ENCODE measurements at places on chromosomes 6 and 20.

DNA sequence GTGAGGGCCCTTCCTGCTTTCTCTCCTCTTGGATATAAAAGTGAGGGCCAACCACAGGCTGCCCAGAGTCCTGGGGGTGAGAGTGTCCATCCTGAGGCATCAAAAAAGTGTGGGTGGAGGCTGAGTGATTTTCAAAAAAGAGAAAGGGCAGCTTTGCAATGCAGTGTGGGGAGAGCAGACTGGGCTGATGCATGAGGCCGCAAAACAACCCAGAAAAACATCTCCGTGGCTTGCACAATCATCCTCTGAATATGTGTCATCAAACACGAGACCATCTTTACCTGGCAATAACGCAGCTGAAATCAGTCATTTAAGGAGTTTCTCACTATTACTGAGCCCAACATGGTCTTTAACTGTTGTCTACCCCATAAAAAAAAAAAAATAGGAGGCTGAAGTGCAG, 191.2 kb upstream of the SOX4 start:
- no peak for DNase-seq

- no peak for DNase-seq
These were observed 167.4 kb downstream of the QRSL1 start for GRCh38 chr6:106796781-106797180.

DNA sequence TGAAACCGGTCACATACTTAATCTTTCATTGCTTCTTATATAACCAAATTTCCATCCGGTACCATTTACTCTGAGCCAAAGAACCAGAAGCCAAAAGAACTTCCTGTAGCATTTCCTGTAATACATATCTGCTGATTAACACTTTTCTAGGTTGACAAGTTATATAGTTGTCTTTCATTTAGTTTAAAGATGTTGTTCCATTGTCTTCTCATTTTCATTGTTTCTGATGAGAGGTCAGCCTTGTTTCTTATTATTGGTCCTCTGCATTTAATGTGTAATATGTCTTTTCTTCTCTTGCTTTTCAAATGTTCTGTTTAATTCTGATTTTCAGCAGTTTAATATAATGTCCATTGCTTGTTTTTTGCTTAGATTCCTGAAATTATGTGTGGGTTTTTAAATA, 214.5 kb upstream of the CCN2 start:
- DNase-seq = no peak

DNA sequence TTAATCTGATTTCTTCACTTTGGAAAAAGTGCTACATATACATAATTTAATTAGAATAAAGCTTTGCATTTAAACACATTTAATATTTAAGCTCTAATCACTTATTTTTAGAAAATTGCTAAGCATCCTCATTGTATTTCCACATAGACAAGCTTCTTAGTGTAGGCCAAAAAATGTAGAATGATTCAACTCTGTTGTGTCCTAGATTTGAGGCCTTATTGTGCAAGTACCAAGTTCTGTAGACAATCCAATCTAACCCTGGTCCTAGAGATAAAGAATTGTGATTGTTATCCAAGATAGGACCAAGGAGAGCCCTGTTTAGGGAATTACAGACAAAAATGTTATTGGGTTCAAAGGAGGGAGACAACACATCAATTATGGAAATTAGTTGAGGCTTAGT, 27.6 kb downstream of the MRAP2 start:
- no peak for DNase-seq

DNA sequence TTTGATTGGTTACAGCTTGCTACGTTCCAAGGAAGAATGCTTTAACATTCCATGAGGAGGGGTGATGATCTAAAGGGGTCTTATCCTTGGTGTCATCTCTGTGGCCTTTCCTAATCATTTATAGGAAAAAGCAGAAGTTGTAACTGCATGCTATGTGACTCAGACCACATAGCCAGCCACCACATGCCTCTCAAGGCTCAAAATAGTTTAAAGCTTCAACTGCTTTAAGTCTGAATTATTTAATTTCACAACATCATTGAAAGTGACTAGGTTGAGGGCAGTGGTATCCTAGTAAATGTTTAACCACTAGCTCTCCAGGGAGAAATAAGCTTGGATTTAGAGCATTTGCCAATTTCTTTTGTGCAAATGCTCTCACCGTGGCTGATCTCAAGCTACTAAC, 29.7 kb downstream of the MC3R start:
- no peak for DNase-seq

DNA sequence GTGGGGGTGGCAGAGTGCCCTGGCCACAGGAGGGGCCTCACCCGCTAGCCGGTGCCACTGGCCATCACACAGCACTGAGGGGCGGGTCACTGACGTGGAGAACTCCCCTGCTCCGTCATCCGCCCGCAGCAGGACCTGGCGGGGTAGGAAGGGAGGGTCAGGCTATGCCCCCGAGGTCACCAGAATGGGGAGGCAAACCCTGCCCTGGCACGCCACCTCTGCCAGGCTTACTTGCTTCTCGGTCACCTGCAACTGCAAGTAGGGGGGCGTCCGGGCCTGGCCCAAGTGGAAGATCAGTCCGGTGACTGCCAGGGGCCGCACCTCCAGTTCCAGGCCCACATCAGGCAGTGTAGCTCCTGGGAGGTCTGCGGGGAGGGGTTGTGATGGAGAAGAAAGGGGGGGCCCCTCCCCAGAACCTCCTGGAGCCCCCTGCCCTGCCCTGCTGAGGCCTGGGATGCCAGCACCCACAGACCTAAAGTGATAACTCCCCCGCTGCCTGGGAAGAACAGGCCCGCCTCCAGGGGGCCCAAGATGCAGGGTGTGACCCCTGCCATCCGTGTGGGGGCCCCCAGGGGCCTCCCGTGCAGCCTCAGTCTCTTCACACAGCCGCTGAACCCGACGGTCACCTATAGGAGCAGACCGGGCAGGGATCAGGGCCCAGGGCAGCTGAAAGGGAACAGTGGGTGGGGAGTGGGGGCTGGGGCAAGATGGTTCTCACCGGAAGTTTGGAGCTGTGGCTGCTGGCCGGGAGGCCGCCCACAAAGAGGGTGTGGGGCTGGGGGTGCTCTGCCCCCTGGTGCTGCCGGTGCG, 7.4 kb downstream of the ADRM1 start:
- DNase-seq = no peak

DNA sequence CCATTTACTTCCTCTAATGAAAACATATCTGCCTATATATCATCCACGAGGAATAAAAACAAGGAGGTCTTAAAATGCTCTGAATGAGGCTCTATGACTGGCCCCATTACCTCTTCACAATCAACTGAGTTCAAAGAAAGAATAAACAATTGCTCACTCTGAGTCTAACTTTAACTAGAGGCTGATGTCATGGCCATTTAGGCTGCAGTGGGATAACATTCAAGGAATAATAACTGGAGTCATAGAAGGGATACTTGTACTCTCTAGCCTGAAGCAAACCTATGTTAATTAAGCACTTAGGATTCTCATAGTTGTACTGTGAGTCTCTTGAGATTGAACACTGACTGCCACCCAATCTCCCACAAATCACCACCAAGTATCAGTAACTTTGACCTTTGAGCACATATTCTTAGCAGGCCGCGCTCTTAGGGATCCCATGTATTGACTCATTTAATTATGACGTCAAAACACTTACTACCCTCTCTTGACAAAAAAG, 70.2 kb downstream of the PERP start:
- no peak for DNase-seq

DNA sequence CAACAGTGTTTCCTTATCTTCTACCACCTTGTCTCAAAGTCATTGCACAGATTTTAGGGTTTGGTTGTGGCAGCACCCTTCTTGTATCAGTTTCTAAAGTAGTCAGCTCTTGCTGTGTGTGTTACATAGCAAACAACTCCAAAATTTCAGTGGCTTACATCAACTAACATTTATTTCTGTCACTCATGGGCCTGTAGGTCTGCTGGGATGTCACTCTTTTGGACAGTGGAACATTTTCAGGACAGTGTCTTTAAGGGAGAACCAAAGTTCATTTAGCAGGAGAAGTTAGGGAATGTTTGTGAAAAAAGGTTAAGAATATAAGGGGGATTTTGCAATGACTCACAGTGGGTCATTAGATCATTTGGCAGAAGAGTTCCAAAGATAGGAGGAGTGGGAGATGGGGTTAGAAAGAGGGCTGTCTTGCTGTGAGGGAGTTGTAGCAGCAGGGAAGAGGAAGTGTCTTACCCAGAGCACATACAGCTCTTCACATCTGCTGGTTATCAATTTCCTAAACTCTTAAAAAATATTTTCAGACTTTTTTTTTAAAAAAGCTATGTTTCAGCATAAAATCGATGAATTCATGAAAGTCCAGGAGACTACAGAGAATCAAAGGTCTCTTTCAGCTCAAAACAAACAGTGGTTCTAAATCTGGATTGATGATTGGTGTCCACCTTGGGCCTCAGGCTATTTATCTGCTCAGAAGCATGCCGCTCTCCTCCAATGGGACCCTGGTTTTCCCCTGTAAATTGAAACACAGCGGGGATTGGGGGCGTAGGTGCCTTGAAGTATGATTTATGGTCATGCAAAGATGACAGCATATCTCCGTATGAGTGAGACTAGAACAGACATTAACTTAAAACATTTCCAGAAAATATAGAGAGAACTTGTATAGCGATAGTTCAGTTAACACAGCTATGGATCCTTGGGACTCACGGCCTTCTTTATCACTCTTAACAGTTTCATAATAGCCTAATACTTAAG, 117.3 kb downstream of the B3GAT2 start:
- DNase-seq = no peak

GRCh38 chr20:7883309-7883708, 56.9 kb downstream of the HAO1 start:
- DNase-seq = no peak

GRCh38 chr6:107108201-107108890, 7.0 kb downstream of the BEND3 start:
- no peak for DNase-seq

- DNase-seq = peak; percentile 54
These were observed at the start of gene MC3R for GRCh38 chr20:56247954-56248782. MC3R (plus strand) TSS chr20:56248732; CDS start chr20:56248844, 112 bp downstream.

DNA sequence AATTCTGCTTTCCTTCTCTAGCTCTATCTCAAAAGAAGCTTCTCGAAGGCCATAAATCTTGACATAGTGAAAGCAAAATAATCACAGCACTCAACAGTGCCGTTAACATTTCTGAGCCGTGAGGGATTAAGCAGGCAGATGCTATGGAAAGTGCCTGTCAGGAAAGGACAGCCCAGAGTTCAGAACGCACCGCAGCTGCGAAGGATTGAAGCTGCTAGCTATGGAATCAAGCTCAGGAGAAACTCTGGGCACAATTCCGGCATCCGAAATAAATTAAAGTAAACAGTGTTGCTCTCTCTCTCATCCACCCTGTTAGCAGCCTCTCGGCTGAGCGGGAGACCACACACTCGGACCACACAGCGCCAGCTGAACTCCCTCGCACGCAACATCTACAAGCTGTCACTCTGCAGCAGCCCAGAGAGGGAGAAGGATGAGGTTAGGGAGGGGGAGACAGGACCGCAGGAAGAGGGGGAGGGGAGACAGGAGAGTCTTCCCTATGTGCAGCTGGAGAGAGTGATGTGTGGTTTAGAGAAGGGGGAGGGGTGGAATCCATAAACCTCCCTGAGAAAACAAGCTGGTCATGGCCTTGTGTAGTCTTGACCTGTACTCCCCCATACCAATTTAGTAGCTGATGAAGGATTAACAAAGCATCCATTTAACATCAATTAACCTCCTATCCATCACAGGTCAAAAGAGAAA, 9.0 kb downstream of the EXOC2 start:
- peak; percentile 65 for DNase-seq

DNA sequence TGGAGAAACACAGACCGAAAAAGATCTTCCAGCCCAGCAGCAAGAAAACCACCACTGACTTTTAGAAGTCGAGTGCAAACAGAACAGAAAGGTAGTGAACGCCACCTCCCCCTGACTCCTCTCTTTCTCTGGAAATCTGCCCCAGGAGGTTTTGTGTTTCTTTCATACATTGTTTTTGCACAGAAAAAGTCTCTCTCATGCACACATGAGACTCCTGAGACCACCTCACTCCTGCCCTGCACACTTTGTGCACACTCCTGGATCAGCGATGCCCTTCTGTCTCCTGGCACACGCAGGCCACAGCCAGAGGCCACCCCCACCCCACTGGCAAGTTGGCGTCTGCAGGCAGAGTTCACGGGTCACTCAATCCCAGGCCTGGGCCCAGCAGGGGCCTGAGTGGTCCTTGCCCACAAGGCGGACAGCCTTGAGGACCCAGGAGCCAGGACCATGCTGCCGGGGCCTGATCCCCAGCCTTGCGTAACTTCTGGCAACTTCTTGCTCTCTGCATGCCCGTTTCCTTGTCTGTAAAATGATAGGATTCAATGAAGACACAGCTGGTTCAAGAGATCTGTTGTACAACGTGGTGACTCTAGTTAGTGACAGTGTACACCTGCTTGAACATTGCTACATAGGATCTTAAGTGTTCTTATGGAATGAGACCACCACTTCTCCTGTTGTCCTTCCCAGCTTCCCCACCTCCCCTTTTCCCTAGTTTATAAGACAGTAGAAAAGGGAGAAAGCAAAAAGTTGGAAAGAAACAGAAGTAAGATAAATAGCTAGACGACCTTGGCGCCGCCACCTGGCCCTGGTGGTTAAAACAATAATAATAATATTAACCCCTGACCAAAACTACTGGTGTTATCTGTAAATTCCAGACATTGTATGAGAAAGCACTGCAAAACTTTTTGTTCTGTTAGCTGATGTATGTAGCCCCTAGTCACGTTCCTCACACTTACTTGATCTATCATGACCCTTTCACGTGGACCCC, 30.2 kb upstream of the CST7 start:
- no peak for DNase-seq

GRCh38 chr6:38750968-38751615, 36.0 kb downstream of the DNAH8 start:
- DNase-seq = no peak

GRCh38 chr20:7608250-7608649, 332.0 kb downstream of the HAO1 start:
- DNase-seq = no peak

DNA sequence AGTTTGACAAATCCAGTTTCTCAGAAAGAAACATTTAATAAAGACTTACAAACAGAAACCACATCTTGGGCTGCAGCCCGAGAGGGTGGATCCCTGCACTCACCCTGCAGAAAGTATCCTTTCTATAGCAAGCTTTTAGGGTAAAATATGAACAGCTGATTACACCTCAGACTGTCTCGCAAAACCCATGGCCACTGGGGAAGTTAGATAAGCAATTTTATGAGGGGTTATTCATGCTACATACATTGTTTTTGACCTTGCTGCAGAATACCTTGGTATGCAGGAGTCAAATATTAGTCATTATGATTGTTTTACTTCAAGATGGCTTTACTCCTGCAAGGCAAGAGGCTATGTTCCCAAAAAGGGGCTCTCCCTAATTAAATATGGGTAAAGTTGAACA, 126.9 kb downstream of the OR2B2 start:
- no peak for DNase-seq

- no peak for DNase-seq
These were observed 193.9 kb downstream of the ESR1 start for GRCh38 chr6:152001408-152001807.

GRCh38 chr6:92459606-92460005, 959.8 kb downstream of the EPHA7 start:
- no peak for DNase-seq

GRCh38 chr20:11170025-11170424, 496.2 kb upstream of the JAG1 start:
- no peak for DNase-seq

Data from right forelimb (tissue), 1 donor.